ENCODE measurements at places on chromosomes 7 and 10. TPM values are rescaled to one million over a fixed set of nuclear protein-coding genes. Genes with fewer than 3 reads are reported as not detected.

Gene KLF14
- polyA plus RNA-seq, result 0.09 TPM

Gene TRIM73
- polyA plus RNA-seq, result 1.0 TPM

DNA sequence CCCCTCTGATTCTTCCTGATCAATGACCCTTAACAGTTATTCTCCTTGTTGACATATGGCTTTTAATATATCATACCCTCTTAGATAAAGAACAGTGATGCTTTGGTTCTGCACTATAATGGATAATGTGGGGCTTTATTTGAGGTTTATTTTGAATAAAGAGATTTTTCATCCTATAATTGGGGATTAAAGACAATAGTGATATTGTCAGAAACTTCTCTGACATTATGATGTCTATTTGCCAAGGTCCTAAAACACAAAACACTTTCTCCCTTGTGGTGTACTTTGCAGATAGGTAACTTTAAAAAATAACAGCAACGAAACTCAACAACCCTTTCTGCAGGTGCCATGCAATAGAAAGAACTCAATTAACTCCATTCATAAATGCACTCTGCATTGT is 243.6 kb upstream of the RHOBTB1 start:
- DNase-seq, result no peak

Gene OR9A4
- polyA plus RNA-seq, result not detected

GRCh38 chr7:151378011-151378410 is 31.8 kb downstream of the WDR86 start:
- DNase-seq, result no peak

GRCh38 chr7:2045559-2046405 is 187.0 kb downstream of the MAD1L1 start:
- peak; percentile 61 for DNase-seq

Gene KCNIP2
- 729 TPM for polyA plus RNA-seq

Gene ATRNL1
- 0.75 TPM for polyA plus RNA-seq

DNA sequence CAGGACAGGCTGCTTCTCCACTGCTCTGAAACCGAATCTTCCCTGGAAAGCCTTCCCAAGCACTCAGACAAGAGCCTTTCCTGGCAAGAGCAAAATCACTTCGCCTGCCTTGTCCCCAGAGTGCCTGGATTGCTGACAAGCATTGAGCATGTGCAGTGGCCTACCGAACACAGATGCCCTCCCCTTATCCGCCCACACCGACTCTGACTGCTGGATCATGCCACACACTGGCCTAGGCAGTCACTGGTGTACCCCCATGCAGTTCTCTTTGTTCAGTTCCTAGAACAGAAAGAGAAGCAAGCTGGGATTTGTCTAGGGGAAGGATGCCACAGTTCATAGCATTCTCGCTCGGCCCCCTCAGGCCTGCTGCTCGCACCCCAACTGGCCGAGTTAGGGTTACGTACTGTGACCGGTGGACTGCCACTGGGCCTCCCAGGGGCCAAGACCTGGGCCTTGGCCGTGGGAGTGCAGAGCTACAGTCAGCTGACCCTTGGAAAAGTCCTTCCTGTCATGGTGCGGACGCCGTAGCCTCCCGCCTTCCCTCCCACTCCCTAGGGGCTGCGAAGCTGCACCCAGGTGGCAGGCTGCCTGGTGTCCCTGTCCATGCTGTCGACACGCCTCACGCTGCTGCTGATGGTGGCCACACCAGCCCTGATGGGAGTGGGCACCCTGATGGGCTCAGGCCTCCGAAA is 6.9 kb downstream of the ABCB8 start:
- no peak for DNase-seq

DNA sequence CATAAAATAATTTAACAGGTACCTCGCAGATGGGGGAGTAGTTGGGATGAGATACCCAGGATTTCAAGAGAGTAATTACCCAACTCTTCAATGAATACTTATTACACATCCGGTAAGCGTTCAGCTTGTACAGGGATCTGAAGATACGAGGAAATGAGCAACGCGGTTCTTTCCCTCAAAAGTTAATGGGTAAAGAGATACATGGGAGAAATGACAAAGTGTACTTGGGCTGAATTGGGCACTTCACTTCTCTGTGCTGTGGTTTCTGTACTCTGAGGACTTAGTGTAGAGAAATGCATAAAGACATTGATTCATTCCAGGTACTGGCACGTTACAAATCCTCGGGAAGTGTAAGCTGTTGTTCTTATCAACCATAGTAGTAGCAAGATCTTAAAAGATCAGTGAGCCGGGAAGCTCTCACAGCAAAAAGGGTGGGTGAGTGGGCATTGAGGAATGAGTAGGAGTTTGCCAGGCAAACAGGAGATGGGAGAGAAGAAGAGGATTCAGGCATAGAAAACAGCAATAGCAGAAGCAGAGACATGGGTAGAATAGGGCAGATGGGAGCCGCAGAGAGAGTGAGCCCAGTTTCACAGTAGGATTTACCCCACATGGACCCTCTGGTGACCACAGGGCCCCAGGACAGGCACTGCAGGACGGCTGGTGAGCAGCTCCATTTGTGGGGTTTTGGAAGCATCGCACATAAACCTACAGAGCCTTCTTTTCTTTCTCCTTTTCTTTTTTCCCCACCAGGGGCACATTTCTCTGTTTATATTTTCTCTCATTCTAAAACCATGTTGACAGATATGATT is 304.3 kb upstream of the PITRM1 start:
- no peak for DNase-seq

Gene CHN2
- 2.0 TPM for polyA plus RNA-seq

Gene MOGAT3
- polyA plus RNA-seq, result not detected

Gene ZNF735
- polyA plus RNA-seq, result not detected

DNA sequence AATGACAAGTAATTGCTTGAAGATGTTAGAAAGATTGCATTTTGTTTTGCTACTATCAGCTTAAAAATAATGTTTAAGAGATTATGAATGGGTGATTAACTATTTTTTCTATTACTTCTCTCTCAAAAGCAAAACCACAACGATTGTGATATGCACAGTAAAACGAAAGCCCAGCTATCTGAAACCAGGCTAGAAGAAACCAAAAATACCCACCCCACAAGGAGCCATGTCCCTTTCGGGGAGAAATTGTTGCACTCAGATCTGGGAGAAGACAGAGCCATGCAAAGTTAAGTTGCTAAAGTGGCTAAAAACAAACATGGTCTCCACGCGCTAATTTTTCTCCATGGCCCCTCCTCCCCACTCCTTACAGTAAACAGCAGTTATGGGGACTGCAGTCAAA is 173.6 kb downstream of the RPS24 start:
- no peak for DNase-seq

Gene PDCD11
- 7.6 TPM for polyA plus RNA-seq

Gene PDE6C
- not detected for polyA plus RNA-seq

DNA sequence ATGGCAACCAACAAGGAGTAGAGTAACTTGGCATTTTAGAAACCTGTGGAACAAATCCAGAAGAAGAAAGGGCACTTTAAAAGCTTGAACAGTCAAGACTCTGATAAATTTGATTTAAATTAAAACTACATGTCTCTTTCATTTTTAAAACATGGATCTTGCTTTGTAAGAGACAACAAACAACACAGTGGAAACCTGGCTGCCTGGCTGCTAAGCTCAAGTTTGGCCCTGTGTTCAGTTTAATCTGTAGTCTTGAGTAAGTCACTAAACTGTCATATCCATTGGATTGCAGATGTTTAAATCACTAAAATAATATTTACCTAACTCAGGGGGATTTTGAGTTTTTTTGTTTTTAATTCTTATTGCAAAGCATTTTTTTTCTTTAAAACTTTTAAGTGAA is 374.9 kb upstream of the SEMA3D start:
- no peak for DNase-seq

DNA sequence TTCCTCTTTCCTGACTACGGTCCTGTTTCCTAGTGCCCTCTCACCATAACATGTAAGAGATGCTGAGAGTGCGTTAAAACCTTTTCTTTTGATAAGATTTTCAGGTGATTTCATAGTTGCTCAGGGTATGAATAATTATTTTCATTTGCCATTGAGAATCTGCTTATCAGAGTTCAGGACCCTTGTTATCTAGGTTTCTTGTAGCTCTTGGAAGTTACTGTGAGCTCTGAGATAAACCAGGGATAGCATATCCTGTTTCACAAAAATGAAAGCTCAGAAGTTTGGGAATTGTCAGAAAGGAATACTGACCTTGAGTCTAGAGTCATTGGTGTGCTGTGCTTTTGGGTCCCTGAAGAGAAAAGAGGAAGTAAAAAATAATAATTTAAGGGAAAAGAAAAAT is 76.8 kb upstream of the PRKG1 start:
- no peak for DNase-seq

DNA sequence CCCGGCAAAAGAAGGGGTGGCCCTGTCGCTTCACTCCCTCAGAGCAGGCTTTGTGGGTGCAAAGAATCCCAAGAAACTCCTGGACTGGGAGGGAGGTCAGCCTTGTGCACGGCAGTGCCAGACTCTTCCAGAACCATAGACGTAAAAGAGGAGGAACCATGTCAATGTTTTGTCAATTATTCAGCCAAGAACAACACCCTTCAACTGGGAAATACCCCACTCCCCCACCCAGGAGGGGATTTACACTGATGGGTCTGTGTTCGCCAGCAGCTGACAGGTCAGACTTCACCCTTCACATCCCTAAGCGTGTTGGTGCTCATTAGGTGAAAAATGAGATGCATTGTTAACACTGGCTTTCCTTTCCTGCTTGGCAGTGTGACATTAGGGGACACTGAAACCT is 116.8 kb upstream of the BMPER start:
- DNase-seq, result no peak

DNA sequence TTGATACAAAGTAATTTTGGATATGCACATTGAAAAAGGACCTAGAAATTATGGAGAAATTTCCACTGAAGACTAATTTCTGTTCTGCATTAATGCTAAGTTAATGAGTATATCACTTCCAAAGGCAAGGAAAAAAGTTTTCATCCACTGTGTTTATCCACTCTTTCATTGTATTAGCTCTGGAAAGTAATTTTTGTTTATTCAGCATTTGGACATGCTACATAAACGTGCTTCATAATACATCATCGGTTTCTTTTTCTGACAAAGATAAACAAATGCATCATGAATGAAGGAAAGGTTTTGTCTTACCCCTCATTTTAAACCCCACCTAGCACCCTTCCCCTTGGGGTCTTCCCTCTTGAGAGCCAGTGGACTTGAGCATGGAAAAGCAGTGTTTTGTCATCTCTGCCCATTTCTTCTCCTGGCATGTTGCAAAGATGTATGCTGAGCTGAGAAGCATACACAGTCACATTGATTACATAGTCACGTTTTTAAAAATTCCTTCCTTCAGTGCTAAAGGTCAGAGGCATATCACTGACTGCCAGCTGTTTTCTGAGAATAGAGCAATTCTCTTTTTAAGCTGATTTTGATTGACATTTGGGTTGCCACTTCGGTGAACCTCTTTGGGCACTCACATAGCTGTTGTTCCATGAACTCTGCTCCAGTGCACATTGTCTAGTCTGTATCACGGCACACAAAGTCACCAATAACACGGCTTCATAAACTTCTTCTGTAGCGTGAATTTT is 65.9 kb upstream of the C7orf33 start:
- DNase-seq, result no peak

GRCh38 chr10:79025199-79025832 is 43.5 kb upstream of the ZMIZ1 start:
- DNase-seq, result no peak

DNA sequence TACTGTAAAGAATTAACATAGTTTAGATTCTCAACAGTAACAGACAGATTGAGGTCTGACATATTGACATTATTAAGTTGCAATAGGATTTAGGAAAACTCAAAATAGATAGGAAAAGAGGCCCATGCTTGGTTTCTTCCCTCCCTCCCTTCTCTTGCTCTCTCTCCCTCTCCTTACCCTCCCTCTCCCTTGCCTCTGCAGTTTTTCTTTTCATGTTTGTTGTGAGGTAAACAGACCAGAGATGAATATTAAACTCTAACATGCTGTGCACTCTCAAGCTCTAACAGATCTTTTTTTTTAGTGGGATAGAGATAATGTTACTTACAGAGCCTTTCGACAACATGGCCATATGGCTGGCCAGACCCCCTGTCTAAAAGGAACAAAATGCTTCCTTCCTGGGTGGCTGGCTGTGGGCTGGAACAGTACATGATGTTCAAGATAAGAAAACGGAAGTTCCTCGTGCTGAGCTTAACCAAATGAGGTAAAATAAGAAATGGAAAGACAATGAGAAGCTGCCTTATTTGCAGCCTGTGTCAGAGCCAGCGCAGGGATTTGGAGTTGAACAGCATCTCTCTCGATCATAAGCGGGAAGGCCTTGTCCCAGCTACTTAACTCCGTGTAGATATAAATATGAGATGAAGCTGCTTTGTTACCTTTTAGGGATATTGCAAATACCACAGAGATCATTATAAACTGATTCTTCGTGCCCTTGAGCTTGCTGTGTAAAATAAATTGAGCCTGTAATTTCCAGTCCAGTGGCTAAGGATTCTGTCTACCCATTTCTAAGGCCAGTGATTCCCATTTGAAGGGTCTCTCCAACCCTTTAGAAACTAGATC is 391.9 kb upstream of the NPVF start:
- peak; percentile 25 for DNase-seq

GRCh38 chr10:106563384-106563783 is 601.1 kb downstream of the SORCS1 start:
- no peak for DNase-seq

Gene SPDYE11
- not detected for polyA plus RNA-seq

Gene VGF
- 0.07 TPM for polyA plus RNA-seq

Gene GATA3
- polyA plus RNA-seq, result 1.4 TPM

Gene KRIT1
- 19.0 TPM for polyA plus RNA-seq

- DNase-seq, result no peak
Observed at GRCh38 chr10:73086816-73087215, 9.8 kb downstream of the P4HA1 start.

DNA sequence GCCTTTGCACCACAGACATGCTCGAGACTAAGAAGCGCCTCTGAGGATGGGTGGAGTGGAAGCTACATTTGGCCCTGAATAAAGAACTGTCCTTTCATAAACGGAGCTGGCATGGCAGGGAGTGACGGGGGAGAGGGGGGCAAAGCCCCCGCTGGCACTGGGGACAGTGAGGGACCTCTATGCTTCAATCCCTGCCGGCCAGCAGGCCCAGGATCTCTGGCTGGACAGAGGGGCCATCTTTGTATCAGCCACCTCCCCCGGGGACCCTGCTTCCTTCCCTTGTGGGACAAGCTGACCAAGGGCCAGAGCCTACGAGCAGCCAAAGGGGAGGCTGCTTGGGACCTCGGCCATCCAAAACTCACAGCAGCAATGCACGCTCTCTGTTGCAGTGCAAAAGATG is 28.2 kb upstream of the ECHDC3 start:
- no peak for DNase-seq

DNA sequence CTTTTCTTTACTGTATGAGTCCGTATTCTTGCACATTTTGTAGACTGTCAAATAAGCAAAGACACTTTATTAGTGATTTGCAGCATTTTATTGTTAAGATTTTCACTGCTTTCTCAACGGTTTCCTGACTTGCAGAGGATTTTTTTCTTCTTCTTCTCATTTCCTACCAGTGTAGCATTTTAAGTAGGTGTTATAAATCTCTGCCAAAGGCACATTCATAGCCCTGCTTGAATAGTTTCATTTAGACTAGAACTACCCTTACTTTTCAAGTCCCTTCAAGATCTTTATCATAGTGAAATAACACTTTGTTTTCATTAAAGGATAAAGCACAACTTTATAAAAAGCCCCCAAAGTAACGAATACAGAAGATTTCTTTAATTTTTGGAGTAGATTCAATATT is 271.4 kb downstream of the TSPAN12 start:
- no peak for DNase-seq

All from right cardiac atrium (tissue), 5 donors.